ENCODE measurements at places on chromosomes 2 and 18.

- no peak for DNase-seq
Measured at GRCh38 chr2:43520919-43521318, 74.9 kb downstream of the THADA start.

DNA sequence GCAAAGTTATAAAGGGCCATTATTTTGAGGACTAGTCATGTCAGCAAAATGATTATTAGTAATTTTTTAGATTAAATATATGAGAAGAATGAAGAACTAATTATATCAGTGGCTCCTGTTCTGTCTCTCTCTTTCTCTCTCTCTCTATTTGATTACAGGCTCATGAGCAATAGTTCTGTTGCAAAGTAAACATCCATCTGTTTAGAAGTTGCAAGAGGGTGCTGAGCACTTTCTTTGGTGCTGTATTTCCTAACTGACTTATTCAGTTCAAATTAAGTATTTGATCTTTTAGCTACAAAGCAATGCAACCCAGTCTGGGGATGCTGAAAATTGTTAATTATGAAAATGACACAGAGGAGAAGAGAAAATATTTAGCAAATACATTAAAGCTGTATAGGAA is 408.1 kb upstream of the UBE2E3 start:
- DNase-seq = no peak

GRCh38 chr2:6053743-6054142 is 361.6 kb downstream of the SOX11 start:
- no peak for DNase-seq

DNA sequence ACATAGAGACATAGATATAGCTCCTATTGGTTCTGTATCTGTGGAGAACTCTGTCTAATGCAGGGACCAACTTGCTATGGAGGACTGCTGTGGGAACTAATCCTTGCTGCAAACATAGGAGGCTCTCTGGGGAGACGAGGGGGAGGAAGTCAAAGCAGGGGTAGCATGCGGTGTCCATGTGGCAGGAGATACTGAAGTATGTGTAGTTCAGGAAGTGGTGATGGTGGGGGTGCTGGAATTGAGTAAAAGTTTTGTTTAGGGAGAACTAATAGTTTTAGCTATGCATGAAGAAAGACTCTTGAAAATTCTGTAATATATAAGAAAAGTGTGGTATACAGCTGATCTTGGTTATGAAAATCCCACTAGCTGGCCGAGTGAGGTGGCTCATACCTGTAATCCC is 62.0 kb downstream of the ANKRD44 start:
- no peak for DNase-seq

GRCh38 chr2:142716463-142717242 is 160.8 kb upstream of the KYNU start:
- DNase-seq = peak; percentile 20

DNA sequence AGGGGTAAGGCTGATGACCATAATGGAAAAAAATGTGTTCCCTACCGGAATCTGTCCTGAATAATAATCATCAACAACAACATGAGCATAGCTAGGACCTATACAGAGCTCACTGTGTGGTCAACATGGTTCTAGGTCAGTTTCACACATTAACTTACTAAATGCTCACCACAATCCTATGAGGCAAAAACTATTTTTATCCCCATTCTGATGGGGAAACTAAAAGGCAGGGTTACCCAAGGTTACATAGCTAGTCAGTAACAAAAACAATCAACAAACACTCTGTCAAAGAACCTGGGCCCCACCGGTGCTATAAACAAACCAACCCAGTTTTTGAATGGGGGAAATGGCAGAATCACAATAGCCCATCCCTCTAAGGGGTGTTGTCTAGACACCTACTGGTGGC is 40.1 kb downstream of the AOX1 start:
- no peak for DNase-seq

GRCh38 chr2:177118636-177119035 is 94.0 kb upstream of the HNRNPA3 start:
- no peak for DNase-seq

DNA sequence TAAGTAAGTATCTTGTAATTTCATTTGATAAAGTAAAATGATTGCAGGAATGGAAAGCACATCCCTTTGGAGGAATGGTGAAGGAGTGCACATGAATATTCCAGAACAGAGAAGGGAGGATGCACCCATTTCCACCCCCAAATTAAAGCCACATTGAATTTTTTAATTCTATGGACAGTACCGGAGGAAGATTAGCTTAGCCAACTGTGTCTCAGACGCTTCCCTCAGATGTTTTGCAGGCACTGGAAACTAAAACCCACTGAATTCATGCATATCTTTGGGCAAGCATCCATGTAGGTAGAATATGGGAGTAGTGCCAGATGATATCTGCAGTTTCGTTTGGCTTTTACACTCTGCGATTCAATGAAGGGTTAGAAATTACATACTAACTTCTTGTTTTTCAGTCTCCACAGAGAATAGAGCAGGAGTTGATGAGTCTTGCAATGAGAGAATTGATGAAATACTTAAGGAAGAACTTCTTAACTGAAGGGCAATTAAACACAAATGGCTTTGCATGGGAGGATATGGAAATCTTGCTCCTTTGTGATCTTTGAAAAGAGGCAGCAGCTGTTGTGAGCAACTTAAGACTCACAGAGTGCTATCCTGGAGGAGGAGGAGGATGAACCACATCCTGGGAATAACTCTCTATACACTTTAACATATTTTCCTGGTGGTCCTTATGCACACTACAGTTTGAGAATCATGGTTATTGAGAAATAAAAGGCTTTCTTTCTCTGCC is 71.7 kb upstream of the MYO3B start:
- no peak for DNase-seq
